ENCODE measurements at places on chromosomes 11 and 22. TPM values are rescaled to one million over a fixed set of nuclear protein-coding genes. Genes with fewer than 3 reads are reported as not detected.

GNG3 gene
- total RNA-seq, result not detected

OR6M1 gene
- not detected for total RNA-seq

GNAZ gene
- 1.6 TPM for total RNA-seq

CASP1 gene
- 28.5 TPM for total RNA-seq

SIAE gene
- 12.1 TPM for total RNA-seq

KRTAP5-2 gene
- not detected for total RNA-seq

NELL1 gene
- total RNA-seq, result not detected

APOL3 gene
- 63.9 TPM for total RNA-seq

CD81 gene
- 178 TPM for total RNA-seq
